BJ (cell line): ENCODE measurements at places on chromosomes 16 and 17.

GRCh38 chr16:2815299-2815771, 1.7 kb upstream of the PRSS21 start:
- no peak for DNase-seq

- DNase-seq: no peak
Observed at GRCh38 chr17:79630126-79630525, 19.3 kb upstream of the RBFOX3 start.

- no peak for DNase-seq
Observed at GRCh38 chr17:52827526-52827925, 669.0 kb upstream of the CA10 start.

- DNase-seq: no peak
Observed at GRCh38 chr17:69423450-69423849, 9.0 kb downstream of the MAP2K6 start.

DNA sequence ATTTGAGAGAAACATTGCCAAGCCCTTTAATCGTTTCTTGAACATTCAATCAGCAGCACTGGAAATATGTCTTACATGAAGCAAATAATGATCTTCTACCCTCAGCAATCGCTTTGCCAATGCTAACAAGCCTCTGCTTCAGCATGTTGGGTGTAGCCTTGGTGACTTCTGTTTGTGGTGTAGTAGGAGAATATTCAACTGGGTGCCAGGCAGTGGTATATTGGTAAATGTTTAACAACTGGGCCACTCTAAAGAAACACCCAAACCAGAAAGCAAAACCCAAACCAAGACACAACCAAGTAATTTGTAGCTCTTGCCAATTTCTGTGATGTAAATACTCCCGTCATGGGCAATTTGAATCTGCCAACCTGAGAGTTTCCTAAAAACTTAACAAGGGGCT, 9.7 kb downstream of the CDH13 start:
- DNase-seq: no peak

GRCh38 chr17:9383826-9384225, 191.8 kb downstream of the STX8 start:
- no peak for DNase-seq

DNA sequence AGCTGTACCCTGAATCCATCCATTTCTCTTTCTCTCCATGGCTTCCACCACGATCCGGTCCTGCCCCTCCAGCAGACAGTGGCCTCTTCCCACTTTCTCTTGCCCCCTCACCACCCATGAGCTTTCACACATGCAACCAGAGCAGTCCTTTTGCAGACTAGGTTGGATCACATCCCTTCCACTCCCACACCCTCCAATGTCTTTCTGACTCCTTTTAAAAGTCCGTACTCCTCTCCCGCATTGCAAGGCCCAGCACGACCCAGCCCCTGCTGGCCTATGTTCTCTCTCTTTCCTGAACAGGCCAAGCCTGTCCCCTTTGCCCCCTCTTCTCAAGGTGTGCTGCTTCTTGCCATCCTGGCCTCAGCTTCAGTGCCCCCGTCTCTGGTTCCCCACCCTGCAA, 22.5 kb upstream of the DNAI2 start:
- DNase-seq: no peak

GRCh38 chr16:72800524-72801161, 247.3 kb downstream of the ZFHX3 start:
- no peak for DNase-seq

DNA sequence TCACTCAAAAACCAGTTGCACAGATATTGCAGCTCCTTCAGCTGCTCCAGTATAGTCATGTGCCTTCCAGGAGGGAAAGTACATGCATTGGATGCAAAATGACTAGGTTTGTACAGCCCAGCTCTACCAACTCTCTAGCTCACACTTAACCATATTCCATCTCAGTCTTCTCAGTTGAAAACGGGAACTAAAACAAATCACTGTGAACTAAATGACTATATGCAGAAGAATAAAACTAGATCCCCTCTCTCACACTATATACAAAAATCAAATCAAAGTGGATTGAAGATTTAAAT, 24.9 kb downstream of the DCUN1D3 start:
- no peak for DNase-seq

DNA sequence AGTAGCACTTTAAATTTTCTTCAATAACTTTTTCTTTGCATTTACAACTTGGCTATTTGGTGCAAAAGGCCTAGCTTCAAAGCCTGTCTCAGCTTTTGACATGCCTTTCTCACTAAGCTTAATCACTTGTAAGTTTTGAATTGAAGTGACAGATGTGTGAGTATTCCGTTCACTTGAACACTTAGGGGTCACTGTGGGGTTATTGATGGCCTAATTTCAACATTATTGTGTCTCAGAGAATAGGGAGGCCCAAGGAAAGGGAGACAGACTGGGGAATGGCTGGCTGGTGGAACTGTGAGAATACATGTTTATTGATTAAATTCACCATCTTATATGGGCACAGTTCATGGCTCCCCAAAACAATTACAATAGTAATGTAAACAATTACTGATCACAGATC, 84.1 kb downstream of the TAOK1 start:
- no peak for DNase-seq

GRCh38 chr16:9311303-9311954, 220.0 kb downstream of the HAPSTR1 start:
- DNase-seq: no peak

DNA sequence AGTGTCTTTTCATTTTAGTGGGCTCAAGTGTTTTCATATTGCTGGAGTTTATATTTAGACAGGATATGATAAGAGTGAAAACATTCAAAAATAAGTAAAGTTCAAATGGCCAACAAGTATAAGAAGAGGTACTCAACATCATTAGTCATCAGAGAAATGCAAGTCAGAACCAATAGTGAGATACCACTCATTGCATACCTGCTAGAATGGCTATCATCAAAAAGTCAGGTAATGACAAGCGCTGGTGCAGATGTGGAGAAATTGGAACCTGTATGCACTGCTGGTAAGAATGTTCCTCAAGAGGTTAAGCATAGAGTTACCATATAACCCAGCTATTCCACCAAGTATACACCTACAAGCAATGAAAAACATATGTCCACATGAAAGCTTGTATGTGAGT, 87.8 kb downstream of the WNT3 start:
- DNase-seq: no peak

GRCh38 chr17:79874329-79874981, 35.2 kb upstream of the CBX4 start:
- DNase-seq: no peak

DNA sequence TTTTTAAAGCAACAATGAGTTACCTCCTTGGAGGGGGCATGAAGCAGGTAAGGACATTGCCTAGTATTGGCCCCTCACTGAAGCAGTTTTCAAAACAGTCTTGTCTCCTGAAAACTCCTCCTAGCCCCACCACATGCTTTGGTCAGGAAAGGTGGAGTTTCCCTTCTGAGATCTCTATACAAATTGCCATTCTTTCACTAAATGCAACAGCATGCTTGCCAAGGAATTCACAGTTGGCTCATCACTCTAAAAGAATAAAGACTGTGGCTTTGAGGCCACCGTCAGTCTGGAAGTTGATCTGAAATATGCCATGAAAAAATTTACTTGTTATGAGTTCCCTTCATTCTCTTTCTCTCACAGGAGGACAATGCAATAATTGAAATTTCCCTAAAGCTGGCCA, 4.2 kb downstream of the TTC19 start:
- no peak for DNase-seq

DNA sequence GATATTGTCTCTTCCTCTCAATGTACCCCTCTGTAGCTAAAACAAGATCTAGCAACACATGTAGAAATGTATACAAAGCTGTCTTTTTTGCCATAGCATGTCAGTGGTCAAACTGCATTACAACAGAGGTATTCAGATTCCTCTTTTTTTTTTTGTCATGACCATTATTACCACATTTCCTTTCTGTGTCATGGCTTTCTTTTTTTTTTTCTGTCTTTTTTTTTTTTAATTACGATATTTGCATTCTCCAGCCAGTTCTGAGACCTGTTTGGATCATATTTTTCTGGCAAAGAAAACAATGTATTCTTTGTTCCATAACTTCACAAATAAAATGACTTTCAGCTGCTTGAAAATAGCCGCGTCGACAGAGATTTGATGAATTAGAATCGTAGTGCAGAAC, 27.4 kb upstream of the CAPNS2 start:
- no peak for DNase-seq

DNA sequence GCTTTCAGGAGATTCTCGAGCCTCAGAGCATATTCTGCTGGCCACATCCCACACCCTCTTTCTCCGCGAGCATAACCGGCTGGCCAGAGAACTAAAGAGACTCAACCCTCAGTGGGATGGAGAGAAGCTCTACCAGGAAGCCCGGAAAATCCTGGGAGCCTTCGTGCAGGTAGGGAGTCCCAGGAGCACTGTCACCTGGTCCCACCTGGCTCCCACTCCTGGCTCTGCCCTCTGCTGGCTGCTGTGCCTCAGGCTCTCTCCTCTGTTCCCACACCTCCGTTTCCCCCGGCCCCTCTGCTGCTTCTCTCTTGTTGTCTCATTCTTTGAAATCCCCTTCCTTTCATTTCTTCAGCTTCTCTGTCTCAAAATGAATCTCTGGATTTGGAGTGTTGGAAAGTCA, 16.4 kb downstream of the LPO start:
- no peak for DNase-seq

GRCh38 chr16:59385959-59386358, 651.8 kb upstream of the GOT2 start:
- DNase-seq: peak; percentile 89

DNA sequence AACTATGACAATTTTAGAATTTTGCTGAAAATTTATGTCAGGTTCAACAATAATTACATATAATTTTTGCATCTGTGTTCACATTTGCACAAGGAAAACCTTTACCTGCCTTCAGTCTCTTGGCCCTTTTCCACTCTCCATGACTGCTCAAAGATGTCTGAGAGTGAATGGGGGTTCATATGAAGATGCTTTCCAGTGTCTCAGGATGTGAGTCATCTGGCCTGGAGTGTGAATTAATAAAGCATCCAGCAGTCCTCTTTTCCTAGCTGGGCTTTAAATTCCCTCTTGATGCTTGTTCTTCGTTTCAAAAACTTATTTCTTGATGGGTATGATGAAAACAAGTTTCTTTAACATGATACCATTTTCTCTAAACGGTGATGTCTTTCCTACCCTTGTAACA, 99.9 kb downstream of the CDK5R1 start:
- DNase-seq: peak; percentile 23

DNA sequence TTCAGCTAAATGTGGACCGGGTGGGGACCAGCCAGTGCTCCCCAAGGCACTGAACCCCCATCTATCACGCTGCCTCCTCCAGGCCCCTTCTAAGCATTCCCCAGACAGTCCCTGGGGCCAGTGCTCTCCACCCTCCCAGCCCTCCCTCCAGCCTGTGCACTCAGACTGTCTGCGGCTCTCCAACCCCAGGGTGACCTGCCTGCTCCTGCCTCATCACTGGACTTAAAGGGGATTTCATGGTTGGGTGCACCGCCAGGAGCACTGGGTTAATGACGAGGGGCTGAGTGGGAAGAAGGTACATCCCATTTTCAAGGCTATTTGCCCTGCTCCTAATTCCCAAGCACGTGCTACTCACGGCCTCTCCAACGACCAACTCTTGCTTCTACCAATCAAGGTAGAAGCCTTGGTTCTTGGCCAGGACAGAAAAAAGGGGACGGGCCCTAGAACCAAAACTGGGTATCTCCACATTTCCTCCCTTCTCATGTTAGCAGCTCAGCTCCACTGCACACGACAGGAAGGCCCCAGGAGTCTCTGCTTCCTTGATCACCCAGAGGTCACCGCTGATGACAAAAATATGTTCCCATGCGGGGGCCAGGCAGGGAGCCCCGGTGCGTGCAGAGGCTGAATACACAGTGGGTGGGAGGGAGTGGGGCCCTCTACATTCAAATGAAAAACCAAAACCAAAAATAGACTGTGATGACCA, 3.5 kb upstream of the ABR start:
- DNase-seq: no peak

DNA sequence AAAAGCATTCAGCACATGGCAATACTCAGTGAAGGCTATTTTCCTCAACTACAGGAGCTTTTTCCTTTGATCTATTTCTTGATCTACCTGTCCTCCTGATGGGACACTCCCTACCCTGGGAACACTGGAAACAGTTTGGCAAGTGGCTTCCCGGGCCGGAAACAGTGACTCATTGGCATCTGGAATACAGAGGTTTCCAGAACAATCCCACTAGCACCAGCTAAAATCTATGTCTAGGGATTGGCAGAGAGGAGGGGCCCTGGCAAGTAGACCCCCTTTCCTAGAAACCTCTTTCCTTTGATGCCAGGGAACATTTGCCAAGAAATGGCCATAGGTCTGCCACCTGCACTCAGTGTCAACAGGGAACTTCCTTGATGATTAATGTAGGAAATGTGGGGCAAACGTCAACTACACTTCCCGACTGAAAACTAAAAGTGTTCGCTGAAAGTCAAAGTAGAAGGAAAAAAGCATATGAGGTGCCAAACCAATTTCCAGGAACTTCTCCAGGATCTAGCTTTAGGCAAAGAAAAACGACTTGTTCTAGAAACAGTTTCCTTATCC, 30.4 kb upstream of the FBXW10B start:
- no peak for DNase-seq

GRCh38 chr16:65945493-65945892, 421.0 kb upstream of the CDH5 start:
- no peak for DNase-seq

- DNase-seq: no peak
Observed at GRCh38 chr16:14511800-14512135, 118.3 kb downstream of the PARN start.

DNA sequence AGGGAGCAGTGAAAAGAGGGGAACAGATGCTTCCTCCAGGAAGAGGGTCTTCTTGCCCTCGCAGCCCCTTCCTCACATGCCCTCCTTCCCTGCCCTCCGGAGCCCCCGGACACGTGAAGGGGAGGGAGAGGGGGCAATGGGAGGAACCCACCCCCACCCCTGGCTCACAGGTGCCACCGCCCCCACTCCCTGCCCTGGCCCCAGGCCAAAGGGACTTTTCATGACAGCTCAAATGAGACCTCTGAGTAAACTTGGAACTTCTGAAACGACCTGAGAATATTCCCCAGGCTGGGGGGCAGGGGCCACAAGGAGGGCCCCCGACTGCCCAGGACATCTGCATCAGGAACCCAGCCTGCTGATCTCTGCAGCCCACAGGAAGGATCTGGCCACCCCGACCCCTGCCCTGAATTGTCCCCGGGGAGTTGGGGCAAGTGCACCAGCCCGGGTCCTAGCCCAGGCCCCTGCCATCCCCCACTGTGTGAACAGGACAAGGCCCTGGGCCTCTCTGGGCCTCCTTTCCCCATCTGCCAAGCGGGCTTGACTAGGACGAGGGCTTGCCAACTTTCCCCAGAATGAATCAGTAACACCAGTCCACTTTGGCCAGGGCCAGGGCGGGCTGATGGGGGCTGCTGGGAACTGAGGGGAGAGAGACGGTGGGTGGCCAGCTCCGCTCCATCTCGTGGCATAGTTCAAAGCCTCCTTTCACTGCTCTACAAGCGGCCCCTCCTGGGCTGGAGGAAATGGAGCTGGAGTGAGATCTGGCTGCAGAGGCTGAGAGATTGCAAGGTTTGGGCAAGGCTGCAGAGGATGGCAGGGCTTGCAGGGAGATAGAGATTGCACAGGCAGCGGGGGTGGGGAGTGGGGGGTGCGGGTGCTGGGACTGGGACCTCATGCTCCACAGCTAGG, 3.8 kb downstream of the IL21R start:
- no peak for DNase-seq

GRCh38 chr16:89581861-89582563, 6.5 kb downstream of the CPNE7 start:
- DNase-seq: no peak
